EL (cell line): ENCODE measurements at places on chromosomes 6 and 20.
A peak's percentile ranks its signal among the peaks of the same experiment; 100 is the strongest.

DNA sequence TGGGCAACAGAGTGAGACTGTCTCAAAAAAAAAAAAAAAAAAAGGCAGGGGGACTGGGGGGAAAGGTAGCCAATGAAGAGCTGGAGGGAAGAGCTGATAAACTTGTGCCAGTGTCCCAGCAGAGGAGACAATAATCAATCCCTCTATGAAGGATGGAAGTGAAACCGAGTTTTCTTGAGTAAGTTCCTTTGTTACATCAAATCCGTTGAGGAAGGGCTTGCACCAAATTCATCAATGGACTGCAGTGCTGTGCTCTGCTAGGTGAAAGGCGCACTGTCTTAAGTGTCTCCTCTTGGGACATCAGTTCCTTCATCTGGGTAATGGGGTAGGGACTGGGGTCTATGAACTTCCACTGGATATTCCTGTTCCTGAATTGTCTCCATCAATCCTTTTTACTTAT is 3.0 kb upstream of the CRIP3 start:
- no peak for DNase-seq

DNA sequence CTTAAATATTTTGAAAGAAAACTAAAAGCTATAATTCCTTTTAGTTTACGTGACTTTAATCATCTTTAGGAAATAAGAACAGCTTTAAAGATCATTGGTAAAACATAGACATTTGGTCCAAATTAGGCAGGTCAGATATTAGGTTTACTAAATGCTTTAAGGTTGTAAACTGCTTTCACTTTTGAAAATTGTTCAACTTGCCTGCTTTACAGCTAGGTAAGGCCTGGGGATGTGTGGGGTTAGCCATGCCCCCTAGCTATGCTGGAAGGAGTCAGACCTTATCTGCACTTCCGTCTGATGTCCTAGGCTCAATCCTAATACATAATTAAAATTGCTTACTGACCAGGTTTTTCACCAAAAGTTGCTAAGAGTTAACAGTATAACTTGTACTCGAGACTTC is 30.5 kb upstream of the TPD52L1 start:
- DNase-seq: no peak

DNA sequence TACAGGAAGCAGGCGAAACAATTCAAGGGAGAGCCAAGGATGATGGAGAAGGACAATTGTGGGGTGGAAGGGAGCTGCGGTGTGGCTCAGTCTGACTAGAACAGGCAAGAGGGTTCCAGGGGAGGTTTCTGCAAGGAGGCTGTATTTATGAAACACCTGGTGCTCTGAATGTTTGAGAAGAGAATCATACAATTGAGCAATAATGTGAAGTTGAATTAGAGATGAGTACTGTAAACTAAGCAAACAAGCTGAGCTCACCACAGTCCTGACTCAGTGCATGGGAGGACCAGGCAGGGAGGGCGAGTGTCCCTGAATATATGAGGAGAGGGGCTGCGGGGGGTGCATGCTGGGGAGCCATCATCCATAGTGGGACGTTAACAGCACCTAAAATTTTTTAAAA is 279.7 kb downstream of the KIF16B start:
- DNase-seq: no peak

DNA sequence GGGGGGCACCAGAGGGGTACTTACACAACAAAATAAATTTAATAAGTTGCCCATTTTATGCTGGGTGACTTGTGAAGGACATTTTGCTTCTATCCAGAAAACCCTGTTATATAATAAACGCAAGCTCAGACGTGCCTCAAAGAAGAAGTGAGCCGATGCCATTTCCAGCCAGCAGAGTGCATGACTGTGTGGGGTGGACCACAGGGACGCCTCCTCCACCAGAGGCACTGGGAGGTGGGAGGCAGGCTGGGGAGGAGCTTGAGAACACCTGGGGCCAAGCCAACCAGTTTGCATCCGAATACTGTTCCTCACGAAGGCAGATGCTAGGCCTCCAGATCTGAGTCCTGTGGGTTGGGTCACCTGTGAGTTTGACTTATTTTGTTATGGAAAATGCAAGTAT is 363.8 kb downstream of the RNGTT start:
- no peak for DNase-seq

DNA sequence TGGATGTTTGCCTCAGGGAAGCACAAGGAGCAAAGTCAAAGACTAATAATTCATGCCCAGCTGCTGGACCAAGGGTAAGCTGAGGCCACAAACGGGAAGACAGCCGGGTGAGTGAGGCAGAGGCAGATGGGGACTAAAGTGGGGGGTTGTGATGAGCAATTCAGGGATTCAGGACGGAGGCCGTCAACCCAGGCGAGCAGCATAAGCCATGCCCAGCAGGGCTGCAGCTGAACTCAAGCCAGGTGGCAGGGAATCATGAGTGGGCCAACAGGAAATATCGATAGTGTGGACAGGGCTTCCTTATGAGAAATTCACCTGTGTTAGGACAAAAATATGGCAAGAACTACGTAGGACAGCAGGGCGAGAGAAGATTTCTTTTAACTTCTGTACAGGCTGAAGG is 246.8 kb downstream of the CDC5L start:
- DNase-seq: no peak

- DNase-seq: no peak
Observed at GRCh38 chr6:87754828-87755227, 52.8 kb upstream of the AKIRIN2 start.

GRCh38 chr6:90298459-90299053 is 1.9 kb upstream of the BACH2 start:
- no peak for DNase-seq

- no peak for DNase-seq
Observed at GRCh38 chr6:129615496-129615895, 94.5 kb downstream of the ARHGAP18 start.

DNA sequence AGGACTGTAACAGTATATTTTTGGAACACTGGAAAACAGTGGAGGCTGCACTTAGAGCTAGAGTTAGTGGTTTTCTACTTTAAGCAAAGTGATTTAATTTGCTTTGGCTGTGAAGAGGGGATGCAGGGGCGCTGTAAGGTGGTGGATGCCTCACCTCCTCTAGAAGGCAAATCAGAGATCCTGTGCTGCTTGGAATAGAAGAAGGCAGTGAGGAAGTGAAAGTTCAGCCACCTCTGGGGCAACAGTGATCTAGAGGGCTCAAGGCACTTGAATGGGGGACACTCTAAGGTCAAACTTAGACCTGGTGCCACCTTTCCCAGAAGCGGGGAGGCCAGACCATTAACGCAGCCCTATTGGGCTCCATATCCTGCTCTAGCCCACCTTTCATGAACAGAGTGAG is 19.0 kb upstream of the SNRPB2 start:
- DNase-seq: no peak

- no peak for DNase-seq
Observed at GRCh38 chr20:21522481-21523280, 8.8 kb upstream of the NKX2-2 start.

- DNase-seq: peak; percentile 97
Observed at GRCh38 chr6:37059344-37060194, 54.1 kb downstream of the FGD2 start.

- DNase-seq: peak; percentile 48
Observed at GRCh38 chr6:70706491-70707123, 38.9 kb downstream of the SMAP1 start.

DNA sequence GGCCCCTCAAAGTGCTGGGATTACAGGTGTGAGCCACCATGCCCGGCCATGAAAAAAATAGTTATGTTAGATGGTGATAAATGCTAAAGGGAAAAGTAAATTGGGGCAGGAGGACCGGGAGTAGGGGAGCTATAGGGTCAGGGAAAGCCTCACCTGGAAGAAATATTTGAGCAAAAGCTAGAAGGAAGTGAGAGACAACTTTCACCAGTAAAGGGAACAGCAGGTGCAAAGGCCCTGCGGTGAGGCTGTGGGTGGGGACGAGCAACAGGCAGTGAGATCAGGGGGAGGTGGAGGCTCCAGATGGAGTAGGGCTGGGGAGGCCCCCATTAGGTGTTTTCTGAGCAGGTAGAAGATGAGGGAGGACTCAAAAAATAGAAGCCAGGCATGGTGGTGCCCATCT is 16.0 kb downstream of the BCAS4 start:
- DNase-seq: no peak

- DNase-seq: no peak
Observed at GRCh38 chr20:7571521-7572055, 368.7 kb downstream of the HAO1 start.

DNA sequence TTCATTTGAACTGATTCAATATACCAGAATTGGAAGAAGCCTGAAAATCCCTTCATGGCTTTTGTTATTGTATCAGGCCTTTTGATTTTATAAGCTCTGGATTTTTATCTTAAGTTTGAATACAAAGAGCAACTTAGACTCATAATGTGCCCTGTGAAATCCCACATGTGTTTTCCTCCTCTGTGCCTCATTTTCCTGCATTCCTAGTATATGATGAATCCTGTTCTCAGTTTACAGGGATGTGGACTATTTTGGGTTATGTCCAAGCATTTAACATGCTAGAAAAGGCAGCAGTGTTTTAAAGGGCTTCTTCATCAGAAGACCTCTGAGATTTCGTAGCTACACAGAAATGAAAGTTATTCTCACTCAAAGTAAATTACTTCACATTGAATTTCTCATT is 455.0 kb downstream of the RFPL4B start:
- peak; percentile 93 for DNase-seq

DNA sequence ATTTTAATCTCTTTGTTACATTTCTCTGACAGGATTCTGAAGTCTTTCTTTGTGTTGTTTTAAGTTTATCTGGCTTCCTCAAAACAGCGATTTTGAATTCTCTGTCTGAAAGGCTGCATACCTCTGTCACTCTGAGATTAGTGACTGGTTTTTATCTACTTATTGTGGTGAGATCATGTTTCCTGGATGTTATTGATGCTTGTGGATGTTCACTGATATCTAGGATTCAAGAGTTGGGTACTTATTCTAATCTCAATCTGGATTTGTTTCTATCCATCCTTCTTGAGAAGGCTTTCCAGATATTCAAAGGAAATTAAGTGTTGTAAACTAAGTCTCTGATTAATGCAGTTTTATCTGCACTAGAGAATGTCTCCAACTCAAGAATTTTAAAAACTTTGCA is 1076.1 kb upstream of the ADGRB3 start:
- no peak for DNase-seq

GRCh38 chr20:61803915-61804751 is 261.5 kb downstream of the TAF4 start:
- DNase-seq: peak; percentile 4

DNA sequence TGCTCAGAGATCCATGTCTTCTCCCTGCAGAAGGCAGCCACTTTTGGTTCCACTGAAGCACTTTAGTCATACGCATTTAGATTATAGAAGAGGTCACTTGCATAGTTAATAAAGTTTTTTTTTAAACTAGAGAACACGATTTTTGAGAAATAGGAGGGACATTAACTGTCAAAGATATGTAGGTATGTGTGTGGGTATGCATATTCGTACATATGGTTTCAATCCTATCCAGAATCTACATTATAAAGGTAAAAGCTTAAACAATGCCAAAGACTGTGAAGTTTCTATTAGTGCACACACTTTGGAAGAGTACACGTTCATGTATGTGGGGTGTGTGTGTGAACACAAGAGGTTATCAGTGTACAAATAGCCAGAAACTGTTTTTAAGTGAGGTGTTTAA is 103.2 kb downstream of the BTBD3 start:
- no peak for DNase-seq

DNA sequence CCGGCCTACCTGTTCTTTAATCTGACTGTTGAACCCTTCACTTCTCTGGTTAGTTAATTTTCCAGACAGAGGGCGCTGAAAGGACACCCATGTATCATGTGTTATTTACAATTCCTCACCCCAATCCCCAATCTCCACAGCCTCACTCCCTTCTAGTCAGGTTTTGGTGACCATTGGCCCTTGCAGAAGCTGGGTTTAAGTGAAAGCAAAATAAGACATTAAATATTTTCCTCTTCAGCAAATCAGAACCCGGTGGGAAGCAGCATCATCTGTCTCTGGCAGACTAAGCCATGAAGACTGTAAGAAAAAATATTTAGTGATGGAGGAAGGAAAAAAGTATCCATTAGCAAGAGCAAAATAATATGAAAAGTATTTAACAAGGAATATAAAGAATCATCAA is 9.4 kb upstream of the HLA-DQA1 start:
- DNase-seq: no peak

DNA sequence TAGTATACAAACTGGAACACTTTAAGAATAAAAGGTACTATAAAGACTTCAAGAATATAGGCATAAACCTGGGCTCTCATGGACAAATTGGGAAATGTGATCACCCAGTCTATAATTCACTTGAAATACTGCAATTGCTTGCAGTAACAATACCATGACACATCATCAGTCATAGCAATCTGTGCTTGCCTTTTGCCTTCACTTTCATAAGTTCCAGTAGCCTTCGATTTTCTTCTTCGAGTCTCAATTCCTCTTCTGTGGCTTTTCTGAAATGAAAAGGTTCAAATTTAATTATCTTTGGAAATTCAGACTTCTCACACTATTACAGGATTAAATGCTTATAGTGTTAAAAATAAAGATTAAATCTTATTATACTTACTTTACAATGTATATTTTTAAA is 96.3 kb upstream of the ZBTB24 start:
- DNase-seq: no peak
